ENCODE measurements at places on chromosomes 7 and 10.

DNA sequence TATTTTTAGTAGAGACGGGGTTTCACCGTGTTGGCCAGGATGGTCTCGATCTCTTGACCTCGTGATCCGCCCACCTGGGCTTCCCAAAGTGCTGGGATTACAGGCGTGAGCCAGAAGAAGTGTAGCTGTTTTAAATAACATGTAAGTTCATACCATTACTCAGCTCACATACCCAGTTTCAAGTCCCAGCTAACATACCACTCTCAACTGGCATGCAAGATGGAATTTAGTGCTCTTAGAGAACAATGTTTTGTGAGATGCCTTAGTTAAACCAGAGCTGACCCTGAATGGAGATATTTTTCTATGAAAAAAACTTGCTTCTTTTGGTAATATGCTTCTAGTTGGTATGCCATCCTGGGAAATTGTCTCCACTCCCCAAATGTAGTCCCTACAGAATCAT, 37.3 kb downstream of the HBP1 start:
- DNase-seq = no peak

DNA sequence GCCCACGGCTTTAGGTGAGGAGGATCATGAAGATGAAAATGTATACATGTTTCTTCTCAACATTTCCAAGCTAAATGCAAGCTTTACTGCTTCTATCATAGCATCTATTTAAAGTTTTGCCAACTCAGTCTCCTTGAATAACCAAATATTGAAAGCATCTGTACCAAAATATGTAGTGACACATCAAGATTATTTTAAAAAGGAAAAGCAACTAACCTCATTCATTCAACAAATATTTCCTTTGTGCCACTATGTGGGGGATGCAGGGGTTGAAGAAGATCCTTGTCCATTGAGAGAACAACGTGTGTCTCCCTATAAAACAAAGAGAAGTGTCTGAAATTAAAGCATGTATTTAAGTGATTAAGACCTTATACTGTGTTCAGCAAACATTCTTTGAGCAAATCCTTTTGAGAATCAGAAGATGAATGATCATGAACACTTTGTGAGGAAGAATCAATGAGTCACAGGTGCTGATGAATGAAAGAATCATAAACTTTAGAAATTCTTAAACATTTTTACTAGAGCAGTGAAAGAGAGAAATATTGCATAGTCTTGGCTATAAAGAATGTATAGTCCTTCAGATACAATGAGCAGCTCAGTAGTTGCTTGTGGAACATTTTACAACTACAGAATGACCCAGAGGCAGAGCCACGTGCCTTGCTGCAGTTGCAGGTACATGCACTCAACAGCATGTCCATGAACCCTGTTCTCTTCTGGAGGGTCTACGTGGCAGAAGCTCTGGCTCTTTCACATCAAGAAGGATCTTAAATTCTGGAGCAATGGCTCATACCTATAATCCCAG, 13.9 kb downstream of the TAS2R60 start:
- no peak for DNase-seq

- DNase-seq = no peak
Observed at GRCh38 chr10:117444497-117445040, 69.3 kb upstream of the PDZD8 start.

DNA sequence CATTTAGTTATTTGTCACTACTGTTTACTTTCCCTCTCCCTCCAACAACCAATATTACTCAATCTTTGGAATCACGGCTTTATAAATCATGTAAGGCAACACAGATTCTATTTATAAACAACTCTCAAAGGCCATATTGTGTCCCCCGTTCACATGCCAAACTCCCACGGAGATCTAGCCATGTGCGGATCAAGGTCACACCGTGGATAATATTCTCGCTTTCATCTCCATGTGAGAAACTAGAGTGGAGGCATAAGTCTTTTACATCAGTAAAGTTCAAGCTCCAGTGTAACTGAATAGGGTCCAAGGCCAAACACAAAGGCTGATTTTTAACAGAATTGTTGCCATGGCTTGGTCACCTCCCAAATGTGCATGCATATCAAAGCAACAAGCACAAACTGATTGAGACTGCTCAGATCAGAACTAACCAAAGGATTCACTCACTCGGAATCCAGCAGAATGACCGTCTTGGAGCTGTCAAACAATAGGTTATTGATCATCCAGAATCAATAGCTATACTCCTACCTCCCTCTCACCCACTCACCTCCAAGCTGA, 569.5 kb upstream of the LRRN3 start:
- DNase-seq = no peak

DNA sequence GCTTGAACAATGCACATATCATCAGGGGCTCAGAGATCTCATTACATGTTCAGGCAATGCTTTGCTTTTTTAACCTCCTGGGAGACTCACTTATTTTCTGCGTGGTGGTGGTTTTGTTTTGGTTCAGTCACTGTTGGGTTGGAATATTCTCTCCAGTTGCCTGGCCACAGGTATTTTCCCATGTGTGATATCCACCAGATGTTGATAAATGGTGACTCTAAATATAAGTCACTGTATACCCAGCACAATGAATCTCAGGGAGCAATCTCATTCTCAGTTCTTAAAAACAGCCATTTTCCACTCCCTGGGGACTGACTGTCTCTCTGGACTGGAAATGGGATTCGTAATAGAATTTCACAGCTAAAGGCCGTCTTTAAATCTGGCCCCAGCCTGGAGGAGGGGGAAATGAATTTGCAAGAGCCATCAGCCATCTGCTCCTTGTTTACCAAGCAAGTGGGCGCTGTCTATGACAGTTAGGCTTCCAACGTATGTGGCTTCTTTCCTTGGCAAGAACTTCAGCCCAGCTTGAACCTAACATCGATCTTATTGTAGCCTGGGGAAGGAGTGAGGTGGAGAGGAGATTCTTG, 1106.2 kb downstream of the NRG3 start:
- DNase-seq = no peak

- peak; percentile 41 for DNase-seq
Observed at GRCh38 chr10:97714401-97715258, 1.1 kb downstream of the MARVELD1 start.

DNA sequence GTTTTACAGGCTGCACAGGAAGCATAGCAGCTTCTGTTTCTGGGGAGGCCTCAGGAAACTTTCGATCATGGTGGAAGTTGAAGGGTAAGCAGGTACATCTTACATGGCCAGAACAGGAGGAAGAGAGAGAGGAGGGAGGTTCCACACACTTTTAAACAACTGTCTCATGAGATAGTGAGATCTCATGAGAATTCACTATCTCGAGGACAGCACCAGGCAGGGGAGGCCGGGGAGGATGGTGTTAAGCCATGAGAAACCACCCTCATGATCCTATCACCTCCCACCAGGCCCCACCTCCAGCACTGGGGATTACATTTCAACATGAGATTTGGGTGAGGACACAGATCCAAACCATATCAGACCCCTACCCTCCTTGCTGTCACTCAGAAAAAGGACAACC, 23.7 kb downstream of the ZNF503 start:
- no peak for DNase-seq

DNA sequence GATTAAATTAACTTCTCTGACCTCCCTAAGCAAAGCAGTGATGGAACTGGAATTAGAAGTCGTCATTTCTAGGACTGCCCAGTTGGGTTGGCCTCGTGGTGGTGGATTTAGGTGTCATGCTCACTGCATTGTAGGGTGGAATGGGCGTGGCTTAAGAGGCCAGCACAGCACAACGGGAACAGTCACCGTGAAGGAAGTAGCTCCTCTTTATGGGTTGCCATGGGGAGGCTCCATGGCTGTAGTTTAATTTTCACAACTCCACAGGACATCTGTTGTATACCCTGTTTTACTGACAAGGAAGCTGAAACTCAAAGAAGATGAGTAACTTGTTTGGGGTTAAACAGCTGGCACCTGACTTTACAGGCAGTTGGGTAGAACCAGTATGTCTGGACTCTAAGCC, 208.3 kb downstream of the CELF2 start:
- DNase-seq = peak; percentile 34

- no peak for DNase-seq
Observed at GRCh38 chr10:129078346-129078745, 388.7 kb upstream of the MGMT start.

DNA sequence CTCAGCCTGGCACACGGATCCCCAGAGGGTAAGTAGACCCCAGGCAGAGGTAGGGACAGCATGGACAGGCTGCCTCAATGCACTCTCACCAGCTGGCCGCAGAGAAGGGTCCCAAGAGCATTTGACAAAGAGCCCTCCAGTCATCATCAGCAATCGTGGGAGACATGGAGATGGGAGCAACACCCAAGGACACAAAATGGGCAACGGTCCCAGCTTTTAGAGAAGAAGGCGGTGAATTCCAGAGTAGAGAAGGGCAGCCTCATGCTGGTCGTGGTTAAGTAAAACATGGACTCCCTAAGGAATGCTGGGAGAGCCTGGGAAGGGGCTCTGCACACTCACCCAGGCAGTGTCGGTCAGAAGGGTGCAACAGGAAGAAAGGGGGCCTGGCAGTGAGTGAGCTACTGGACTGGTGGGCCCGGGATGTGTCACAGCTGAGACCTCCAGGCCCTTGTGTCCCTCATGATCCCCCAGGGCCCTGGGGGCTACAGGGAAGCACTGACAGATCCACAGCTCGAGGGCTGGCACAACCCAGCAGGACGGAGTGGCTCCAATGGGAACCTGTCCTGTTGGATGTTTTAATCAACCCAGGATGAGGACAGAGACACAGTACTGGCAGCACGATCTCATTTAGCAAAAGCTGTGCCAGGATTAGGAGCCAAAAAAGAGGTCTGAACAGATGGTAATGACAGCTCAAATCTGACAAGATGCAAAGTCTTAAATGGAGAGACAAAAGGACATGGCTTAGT, 147.1 kb downstream of the NEURL1 start:
- no peak for DNase-seq

GRCh38 chr10:71734797-71735196, 15.2 kb upstream of the C10orf105 start:
- no peak for DNase-seq

DNA sequence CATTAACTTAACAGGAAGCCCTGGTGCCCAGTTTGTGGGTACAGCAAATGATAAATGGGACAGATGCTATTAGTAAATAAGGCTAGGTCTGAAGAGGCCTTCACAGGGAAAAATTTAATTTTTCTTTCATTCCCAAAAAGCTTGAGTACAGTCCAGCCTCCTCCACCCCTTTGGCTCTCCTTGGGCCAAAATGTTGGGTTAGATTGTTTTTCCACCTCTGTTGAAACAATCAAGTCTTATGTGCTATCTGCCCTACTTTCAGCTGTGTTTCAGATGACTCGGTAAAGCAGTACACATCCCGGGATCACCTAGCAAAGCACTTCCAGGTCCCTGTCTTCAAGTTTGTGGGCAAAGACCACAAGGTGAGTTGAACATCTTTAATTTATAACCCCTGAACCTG, 24.3 kb downstream of the PLA2G12B start:
- no peak for DNase-seq

DNA sequence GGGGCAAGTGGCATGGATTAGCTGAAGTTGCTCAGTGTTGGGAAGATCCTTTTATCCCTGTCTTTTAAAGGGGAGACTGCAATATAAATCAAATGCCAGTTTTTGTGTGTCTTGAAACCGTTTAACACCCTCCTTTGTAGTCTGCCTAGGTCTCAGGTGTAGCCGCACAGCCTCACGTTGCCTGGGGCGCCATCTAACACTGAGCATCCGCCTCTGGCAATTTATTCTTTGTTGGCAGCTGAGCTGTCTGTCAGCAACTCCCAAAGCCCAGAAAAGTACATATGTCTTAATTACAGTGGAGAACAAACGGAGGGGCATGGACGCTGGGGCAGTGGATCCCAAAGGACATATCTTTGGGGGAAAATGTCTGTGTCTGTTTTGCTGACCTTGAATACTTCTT, 254.7 kb downstream of the STK31 start:
- DNase-seq = no peak

- no peak for DNase-seq
Observed at GRCh38 chr7:116403265-116403664, 96.3 kb upstream of the CAV2 start.

DNA sequence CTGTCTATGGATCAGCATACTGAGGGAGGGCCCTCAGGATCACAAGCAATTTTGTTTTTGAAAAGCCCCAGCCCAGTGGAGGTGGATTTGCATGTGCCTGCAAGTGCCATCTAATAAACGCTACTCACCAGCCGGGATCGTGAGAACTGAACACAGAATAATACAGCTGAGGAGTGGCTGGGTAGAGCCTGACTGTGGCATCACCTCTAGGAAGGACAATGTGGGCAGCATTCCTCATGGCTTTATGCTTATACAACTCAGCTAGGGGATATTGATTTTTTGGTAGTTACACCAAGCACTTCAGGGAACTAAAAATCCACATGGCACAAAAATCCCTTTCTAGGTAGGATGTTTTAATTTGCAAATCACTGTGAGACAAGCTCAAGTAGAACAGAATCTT, 72.7 kb upstream of the PALS2 start:
- no peak for DNase-seq

GRCh38 chr7:35700865-35701264, 5.9 kb upstream of the HERPUD2 start:
- DNase-seq = no peak

- no peak for DNase-seq
Observed at GRCh38 chr7:142983825-142984224, 21.7 kb upstream of the KEL start.

GRCh38 chr7:131016230-131016629, 282.2 kb upstream of the KLF14 start:
- DNase-seq = no peak

DNA sequence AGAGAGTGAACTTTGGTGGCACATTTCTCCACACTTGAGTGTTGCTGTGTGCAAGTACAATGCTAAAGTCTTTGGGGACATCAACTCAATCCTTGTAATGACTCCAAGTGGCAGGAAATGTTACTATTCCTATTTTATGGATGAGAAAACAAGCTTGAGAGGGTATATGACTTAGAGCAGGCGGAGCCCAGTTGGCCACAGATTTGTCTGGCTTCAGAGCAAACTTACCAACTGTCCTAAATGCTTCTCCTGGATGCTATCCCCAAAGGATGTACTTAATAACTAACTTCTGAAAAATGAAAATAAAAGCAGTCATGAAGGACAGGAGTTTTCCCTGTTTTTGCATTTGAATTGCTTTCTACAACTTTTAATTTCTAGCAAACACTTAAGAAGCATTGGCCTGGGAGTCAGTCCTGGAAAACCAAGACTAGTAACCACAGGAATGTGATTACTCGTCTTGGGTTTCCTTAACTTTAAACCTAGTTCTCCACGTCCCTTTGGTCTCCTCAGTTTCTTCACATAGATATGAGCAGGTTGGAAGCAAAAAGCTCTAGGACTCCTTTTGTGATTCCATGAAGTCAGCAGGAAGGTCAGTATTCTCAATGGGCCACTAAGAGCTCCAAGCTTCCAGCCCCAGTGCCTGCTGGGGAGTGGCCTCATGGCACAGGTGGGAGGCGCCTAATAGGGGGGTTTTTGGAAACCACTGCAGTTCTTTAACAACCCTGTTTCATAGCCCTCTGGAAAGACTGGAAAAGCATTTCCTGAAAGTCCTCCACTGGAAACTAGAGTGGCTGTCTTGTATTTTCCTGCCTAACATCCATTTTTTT, 140.8 kb downstream of the GLCCI1 start:
- DNase-seq = no peak

- no peak for DNase-seq
Observed at GRCh38 chr10:129660569-129660968, 193.5 kb downstream of the MGMT start.

GRCh38 chr7:103934508-103934907, 55.0 kb downstream of the RELN start:
- DNase-seq = no peak
